Uterus (tissue), 4 donors: ENCODE measurements at places on chromosomes 4 and X.

GRCh38 chrX:16199343-16199742 is 32.1 kb downstream of the MAGEB17 start:
- no peak for DNase-seq

DNA sequence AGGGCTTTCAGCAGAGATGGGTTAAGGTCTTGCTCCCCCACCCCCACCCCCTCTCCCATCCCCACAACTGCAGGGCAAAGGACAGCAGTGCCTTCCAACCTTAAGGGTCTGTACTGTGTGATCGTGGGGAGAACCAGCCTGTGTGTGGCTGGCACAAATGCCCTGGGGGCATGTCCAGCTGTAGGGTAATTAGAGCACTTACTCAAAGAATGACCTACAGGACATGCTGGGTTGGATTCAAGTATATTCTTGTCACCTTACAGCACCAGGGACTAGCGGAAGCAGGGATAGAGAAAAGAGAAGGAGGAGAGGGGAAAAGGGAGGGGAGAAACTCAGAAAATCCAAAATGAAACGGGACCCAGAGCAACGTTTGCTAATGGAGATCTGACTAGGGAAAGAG is 191.3 kb upstream of the GATB start:
- no peak for DNase-seq

DNA sequence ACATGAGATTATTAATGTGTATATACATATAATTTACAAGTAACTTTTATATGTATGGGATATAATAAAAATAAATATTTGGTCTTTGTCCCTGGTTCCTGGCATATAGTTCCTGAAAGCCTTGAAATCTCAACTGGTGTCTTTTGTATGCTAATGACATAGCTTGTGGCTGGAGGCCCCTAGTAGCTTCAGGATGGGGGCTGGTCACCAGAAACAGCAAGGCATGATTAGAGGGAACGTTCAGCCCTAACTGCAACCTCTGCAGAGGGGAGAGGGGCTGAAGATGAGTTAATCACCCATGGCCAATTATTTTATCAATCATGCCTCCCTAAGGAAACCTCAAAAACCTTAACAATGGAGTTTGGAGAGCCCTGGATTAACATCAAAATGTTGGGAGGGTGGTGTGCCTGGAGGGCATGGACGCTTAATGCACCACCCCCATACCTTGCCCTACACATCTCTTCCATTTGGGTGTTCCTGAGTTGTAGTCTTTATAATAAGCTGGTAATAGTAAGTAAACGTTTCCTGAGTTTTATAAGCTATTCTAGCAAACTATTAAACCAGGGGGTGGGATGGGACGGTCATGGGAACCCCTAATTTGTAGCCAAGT is 21.3 kb downstream of the PIN4 start:
- DNase-seq, result no peak

DNA sequence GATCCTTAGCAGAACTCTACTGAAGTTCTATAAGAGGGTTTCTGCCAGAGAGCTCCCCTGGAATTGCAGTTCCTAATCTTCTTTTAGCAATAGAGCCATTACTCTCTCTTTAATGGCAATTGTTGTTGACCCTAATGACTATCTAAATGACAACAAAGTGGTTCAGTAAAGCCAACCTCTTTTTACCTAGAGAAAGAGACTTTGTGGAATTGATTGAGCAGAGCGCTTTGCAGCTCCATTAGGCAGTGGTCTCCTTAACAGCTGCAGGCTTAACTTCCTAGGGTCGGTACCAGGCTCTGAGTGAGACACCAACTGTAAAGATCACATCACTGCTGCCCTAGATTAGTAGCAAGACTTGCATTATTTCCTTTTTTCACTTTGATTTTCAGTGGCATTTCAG is 1472.9 kb upstream of the TENM3 start:
- DNase-seq, result no peak

DNA sequence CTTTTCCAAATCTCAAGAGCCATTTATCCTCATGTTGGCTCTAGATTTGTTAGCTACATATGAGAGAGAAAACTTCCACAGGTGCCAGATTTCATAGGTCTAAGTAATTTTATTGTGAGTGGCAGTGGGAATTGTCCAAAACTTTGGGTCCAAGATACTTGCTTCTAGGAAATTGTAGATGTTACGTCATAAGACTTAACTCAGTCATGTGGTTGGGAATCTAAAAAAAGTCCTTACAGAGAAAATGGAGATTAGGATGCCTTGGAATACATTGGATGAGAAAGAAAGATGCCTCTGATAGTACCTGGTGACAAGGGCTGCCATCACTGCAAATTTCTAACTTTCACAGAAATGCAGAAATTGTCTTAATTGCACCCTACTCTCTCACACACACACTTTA is 506.5 kb downstream of the C4orf33 start:
- DNase-seq, result no peak

DNA sequence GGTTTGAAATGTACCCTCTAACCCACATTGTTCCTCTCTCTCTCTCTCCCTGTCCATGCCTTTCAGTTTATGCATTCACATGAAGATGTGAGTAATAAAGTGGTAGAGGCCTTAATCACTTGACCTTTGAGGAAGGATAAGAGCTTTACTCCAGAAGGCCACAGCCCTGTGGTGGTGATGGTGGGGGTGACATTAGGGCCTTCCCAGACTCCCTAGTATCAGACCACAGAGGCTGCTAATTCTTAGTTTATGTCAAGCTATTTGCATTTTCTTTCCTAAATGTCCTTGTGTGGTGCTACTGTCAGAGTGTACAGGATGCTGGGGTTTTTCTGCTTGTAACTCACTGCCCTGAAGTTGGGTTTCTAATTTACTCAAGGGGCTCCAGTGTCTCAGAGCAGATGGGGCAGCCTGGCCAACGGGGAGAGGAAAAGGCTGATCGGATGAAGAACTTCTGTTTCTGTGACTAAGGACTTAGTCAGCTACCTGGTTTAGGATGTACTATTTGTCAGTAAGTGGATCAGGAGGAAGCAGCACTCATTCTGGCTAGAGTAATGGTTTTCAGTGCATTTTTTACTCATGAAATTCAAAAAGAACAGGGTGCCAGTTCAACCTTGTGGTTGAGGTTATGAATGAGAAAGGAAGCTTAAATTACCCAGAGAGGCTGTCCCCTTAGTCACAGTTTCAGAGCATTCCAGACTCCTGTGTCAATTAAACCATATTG is 509.6 kb upstream of the DIPK2B start:
- no peak for DNase-seq

GRCh38 chr4:831483-831805 is 5.5 kb upstream of the CPLX1 start:
- no peak for DNase-seq

DNA sequence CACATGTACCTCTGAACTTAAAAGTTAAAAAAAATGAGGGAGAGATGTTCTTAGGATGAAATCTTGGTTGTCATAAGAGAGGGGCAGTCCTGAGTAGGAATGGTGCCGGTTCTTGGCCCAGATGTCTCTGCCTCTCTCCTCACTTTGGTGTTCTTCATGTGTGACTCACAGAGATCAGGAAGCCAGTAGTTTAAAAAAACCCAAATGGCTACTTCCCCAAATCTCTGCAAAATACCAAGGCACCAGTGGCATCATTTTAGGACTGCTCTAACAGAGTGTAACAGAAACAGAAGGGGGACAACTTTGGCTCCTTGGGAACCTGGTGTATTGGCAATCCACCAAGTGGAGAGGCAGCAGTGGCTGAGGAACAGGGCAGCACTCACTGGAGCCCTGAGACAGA is 116.8 kb downstream of the SCD5 start:
- DNase-seq, result no peak

GRCh38 chr4:95409750-95410149 is 139.0 kb downstream of the UNC5C start:
- DNase-seq, result no peak

- no peak for DNase-seq
Measured at GRCh38 chr4:119233750-119234149, 21.2 kb downstream of the USP53 start.

- no peak for DNase-seq
Measured at GRCh38 chr4:126572264-126572663, 1060.5 kb upstream of the INTU start.

- DNase-seq, result no peak
Measured at GRCh38 chrX:120660637-120661036, 30.8 kb upstream of the C1GALT1C1 start.

GRCh38 chr4:184355111-184355604 is 119.2 kb downstream of the IRF2 start:
- DNase-seq, result no peak

- no peak for DNase-seq
Measured at GRCh38 chr4:41835321-41835995, 86.9 kb upstream of the PHOX2B start.

- DNase-seq, result no peak
Measured at GRCh38 chr4:73012673-73013072, 56.8 kb downstream of the COX18 start.

DNA sequence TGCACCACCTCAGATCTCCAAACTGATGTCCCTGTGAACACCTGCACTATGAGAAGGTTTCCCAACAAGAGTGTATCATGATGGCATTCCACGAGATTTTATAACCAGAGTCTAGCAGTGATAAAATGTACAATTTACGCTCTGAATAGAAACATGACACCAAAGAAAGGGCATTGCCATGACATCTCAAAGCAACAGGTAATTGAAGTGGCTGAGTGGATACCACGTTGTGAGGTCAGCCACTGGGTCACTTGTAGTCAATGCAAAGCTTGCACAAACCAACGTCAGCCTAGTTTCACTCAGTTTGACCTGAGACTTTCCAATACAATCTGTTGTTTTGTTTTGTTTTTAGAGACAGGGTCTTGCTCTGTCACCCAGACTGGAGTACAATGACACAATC is 15.0 kb upstream of the SLC25A5 start:
- no peak for DNase-seq

- DNase-seq, result no peak
Measured at GRCh38 chrX:30637874-30638815, 15.1 kb upstream of the GK start.

DNA sequence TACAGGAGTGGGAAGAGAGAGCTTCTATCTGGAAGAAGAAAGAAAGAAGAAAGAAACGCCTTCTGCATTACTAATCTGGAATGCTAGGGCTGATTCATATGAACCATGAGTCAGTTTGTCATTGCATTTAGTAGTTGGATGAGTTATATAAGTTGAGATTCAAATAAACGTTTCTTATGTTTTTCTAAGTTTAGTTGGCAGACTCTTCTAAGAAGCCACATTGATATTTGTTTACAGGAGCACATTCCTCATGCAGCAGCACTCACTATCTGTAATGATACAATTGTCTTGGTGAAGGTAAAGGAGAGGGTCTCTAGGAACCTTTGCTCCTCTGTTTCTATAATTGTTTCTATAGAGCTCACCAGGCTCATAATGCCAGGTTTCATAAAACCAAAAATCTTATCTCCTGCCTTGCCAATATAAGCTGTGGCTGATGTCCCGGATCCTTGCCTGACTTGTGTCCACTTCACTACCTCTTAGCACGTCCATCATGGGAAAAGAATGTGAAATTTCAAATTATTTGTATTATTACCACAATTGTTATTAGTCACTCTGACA is 39.5 kb downstream of the HOPX start:
- DNase-seq, result no peak

DNA sequence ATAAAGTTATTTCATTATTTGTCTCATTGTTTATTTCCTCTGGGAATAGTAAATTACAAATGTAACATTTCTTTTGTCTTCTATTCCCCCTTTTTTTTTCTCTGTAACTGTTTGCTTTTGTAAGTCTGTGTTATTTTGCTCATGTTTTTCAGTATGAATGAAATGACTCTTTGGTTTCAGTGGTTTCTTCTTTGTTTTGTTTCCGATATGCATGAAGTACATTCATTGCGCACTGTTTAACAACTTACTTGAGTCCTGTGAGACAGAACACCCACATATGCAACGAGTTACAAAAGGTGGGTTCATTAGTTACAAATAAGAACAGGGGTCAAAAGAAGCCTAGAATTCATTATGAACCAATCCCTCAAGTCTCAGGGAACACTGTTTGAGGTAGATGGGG is 175.0 kb upstream of the UGT8 start:
- no peak for DNase-seq

GRCh38 chr4:102736636-102737549 is 23.9 kb downstream of the MANBA start:
- no peak for DNase-seq

GRCh38 chrX:124274438-124275181 is 57.9 kb upstream of the TEX13D start:
- DNase-seq, result no peak

GRCh38 chr4:8666581-8666980 is 74.0 kb downstream of the CPZ start:
- no peak for DNase-seq

DNA sequence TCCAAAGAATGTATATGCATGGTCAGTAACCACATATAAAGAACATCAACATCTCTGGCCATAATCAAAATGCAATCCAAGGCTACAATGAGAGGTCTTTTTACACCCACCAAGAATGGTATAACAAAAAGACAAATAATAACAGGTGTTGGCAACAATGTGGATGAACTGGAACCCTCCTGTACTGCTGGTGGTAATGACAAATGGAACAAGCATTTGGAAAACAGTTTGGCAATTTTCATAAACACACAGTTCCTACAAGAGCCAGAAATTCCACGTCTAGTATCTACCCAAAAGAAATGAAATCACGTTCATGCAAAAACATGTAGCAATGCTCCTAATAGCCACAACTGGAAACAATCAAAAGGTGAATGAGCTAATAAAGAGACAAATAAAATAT is 11.7 kb downstream of the UGT2B4 start:
- DNase-seq, result no peak

- no peak for DNase-seq
Measured at GRCh38 chrX:1466232-1466661, 13.5 kb upstream of the ASMTL start.

GRCh38 chr4:1409079-1409478 is 2.8 kb upstream of the NKX1-1 start:
- DNase-seq, result no peak

DNA sequence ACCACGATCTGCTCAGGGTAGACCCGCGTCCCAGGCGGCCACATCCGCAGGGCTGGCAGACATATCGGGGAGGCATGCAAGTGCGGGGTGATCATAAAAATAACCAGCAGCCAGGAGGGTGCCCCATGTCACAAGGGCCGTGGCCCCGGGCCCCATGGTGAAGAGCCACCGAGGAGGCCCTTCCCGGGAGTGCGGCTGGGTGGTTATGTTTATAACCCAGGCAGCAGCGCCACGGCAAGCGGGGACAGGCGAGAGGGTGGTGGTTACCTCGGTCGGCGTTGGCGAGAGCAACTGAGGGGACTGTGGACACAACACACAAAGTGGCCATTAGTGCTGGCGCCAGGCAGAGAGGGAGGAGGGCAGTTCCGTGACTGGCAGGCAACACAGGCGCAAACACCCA is 92.7 kb upstream of the AFAP1 start:
- DNase-seq, result no peak
